ENCODE measurements at places on chromosomes 16 and 17.
A peak's percentile ranks its signal among the peaks of the same experiment; 100 is the strongest.

GRCh38 chr17:72412650-72413076 lies 291.8 kb downstream of the SOX9 start:
- DNase-seq, result no peak

- DNase-seq, result peak; percentile 71
Measured at GRCh38 chr17:44219108-44219615, 313 bp downstream of the UBTF start.

GRCh38 chr17:46738544-46738943 lies 79.9 kb downstream of the WNT3 start:
- no peak for DNase-seq

GRCh38 chr16:9330095-9330494 lies 238.7 kb downstream of the HAPSTR1 start:
- DNase-seq, result no peak

DNA sequence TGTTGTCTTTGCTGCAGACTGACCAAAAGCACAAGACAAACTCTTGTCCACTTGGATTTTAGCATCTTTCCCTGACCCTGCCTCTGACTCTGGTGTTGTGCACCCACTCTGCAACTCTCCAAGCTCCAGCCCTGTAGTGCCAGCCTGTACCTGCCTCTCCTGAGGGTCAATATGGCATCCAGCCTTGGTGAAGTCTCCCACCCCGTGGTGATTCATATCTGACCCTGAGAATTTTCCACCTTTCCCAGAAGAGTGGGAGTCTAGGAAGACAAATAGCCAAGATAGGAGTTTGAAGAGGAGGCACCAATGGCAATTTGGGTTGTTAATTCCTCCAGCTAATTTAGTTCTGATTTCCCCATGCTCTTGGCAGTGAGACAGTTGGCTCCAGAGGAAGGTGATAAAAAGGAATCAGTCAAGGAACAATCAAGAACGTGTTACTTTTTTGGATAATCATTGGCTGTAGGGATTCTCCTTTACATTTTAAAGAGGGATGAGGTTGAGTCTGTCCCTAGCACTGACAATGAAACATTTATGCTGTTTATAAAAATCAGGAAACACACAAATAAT lies 416.0 kb downstream of the MAF start:
- no peak for DNase-seq

GRCh38 chr17:67281053-67281452 lies 36.1 kb upstream of the HELZ start:
- no peak for DNase-seq

GRCh38 chr17:17831208-17832031 lies 5.4 kb downstream of the SREBF1 start:
- DNase-seq, result no peak

DNA sequence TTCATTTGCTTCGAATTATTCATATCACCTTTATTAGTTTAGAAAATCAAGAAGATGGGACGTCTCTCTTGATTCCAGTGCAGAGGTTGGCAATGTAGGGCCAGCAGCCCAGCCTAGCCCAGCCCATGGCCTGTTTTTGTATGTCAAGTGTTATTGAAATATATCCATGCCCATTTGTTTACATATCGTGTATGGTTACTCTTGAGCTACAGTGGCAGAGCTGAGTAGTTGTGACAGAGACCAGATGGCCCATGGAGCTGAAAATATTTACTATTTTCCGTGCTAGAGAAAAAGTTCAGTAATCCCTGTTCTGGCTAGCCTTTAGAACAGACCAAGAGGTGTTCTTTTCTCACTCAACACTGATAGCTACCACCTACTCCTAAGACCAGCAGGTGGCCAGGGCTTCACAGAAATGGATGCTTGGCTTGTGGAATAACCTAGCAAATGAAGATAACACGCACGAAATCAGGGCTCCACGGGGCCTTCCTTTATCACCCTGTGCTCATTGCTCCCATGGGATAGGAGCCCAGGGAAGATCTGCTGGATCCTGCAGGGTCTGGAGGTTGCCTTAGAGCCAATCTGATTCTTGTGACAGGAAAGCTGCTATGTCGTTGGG lies 123.2 kb upstream of the ANKFN1 start:
- no peak for DNase-seq

DNA sequence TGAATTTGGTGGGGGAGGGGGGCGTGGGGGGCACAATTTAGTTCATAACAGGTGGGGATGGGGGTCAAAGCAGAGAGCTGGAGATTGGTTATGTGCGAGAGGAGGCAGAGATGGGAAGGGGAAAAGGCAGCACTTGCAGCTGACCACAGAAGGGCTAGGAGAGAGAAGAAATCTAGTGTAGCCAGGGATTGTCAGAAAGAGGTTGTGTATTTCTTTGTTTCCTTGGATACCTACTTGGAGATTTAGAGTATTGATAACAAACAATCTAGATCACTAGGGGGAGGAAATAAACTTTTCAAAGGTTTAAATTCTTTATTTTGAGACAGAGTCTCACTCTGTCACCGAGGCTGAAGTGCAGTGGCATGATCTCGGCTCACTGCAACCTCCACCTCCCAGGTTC lies 47.1 kb upstream of the YPEL2 start:
- no peak for DNase-seq

DNA sequence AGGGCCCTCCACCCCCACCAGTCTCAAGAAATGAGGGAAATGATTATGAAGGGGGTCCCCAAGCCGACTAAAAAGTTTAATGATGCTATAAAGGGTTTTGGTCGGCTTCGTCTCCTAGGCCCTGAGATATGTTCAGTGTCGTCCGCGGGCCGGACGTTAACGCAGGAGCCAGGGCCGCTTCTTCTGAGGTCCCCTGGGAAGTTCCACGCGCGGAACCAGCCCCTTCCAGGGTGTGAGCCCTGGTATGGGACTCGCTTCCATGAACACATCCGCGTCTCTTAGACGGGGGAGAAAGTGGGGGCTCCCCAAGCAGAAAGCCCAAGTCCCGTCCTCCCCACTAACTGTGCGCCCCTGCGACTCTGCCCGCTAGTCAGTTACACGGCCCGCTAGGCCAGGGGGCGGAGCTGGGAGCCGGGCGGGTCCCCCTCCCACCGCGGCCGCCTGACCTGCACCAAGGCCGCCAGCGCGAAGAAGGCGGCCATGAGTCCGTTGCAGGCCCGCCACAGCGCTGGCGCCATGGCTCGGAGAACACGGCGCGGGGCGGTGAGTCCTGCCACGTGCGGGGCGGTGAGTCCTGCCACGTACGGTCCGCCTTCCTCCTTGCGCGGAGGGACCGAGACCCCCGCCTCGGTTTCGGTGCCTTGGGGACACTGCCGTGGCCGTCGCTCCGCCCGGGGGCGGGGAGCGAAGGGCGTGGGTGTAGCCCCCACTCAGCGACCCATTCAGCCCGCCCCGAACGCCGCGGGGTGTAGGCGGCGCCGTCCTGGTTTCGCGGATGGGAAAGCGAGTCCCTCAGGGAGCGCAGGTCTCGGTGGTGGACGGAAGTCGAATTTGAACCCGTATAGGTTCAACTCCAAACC lies at the start of gene TMEM220:
Gene TMEM220 (minus strand): TSS at position 690 of the 860 bp plus-strand sequence. CDS start 172 bp downstream, at position 518.
- DNase-seq, result peak; percentile 39

DNA sequence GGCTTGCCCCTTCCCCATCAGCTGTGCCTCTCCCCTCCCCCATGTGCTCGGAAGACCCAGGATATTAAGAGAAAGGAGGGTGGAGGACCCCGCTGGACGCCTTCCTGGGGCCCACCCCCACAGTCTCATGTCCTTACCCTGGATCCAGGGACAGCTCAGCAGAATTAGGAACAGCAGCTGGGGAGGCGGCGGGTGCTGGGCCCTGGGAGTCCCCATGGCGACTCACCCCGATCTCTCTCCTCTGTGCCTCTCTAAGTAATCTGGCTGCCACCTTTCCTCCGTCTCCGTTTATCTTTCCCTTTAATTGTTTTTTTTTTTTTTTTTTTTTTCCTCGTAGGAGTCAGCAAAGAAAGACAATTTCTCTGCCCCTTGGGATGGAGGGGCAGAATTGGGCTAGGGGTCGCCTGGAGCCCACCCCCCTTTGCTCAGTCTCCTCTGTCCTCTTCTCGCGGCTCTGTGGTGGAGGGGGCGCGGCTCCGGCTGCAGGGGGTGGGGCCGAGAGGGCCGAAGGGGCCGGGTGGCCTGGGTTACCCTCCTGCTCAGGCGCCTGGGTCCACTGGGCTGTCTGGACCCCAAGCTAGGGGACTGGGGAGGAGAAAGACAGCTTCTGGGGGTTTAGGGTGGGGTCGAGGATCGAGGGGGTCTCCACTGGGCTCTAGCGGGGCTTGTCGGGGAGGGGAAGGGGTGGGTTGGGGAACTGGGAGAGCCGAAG lies 390 bp downstream of the SEZ6L2 start:
- no peak for DNase-seq

- no peak for DNase-seq
Measured at GRCh38 chr17:72514321-72514861, 393.6 kb downstream of the SOX9 start.

DNA sequence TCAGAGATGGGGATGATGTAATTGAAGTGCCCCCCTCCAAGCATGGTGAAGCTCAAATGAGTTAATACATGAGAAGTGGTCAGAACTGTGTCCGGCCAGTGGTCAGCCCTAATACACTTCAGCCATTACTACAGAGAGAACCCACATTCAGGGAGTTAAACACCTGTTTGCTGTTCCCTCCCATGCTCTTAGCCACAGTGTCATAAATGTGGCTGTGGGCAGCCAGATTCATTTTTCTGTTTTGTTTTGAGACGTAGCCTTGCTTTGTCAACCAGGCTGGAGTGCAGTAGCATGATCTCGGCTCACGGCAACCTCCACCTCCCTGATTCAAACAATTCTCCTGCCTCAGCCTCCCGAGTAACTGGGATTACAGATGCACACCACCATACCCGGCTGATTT lies 139.9 kb downstream of the DNAH9 start:
- no peak for DNase-seq

GRCh38 chr17:1753767-1754429 lies 8.0 kb upstream of the SERPINF1 start:
- DNase-seq, result no peak

GRCh38 chr17:32646941-32647340 lies 160.1 kb downstream of the CDK5R1 start:
- no peak for DNase-seq

GRCh38 chr17:58576679-58577367 lies 62.4 kb upstream of the MTMR4 start:
- no peak for DNase-seq

DNA sequence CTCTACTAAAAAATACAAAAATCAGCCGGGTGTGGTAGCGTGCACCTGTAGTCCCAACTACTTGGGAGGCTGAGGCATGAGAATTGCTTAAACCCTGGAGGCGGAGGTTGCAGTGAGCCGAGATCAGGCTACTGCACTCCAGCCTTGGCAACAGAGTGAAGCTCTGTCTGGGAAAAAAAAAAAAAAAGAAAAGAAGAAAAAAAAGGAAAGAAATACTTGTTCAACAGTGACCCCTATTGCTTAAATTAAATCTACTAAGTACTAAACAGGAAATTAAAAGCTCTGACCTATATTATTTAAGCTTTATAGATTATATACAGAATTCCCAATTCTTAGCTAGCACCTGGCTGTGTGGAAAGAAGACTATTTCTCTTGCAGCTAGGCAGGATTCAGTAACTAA lies 48.9 kb downstream of the FBXL20 start:
- DNase-seq, result no peak

DNA sequence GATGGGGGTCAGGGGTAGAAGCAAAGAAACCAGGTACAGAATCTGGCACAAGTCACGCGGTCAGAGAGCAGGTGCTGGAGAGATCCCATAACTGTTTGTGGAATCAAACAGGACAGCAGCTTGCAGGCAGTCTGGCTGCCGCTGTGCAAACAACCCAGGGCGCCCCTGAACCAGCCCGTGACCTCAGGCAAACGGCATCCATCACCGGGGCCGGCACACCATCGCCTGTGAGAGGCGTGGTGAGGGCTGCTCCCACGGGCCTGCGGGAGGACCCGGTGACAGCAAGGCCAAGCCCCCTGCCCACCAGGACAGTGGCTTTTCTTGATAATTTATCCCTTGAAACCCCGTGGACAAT lies 47.9 kb downstream of the CBFA2T3 start:
- DNase-seq, result no peak

DNA sequence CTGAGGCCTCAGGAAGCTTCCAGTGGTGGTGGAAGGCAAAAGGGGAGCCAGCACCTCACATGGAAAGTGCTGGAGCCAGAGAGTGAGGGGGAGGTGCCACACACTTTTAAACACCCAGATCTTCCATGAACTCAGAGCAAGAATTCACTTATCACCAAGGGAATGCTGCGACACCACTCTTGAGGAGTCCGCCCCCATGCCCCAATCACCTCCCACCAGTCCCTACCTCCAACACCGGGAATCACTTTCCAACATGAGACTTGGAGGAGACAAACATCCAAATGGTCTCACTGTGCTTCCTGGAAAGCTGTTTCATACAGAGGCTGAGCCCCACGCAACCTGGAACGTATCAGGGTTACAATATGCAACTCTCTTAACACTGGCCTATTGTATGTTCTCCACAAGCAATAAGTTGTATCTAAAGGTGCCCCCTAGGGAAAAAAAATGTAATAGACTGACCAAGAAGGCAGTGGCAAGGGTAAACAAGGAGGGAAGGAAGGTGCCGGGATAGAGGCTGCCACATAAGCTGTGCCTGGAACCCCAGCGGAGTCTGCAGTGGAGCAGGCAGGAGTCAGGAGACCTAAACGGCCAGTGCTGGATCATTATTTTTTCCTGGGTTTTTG lies 106.7 kb upstream of the FOXF1 start:
- no peak for DNase-seq

DNA sequence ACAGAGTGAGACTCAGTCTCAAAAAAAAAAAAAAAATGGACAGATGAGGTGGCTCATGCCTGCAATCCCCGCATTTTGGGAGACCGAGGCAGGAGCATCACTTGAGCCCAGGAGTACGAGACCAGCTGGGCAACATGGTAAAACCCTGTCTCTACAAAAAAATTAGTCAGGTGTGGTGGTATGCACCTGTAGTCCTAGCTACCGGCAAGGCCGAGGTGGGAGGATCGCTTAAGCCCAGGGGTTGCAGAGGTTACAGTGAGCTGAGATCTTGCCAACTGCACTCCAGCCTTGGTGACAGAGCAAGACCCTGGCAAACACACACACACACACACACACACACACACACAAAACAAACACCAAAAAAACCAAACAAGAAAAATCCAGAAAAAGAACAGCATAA lies 7.7 kb upstream of the ENGASE start:
- no peak for DNase-seq

- no peak for DNase-seq
Measured at GRCh38 chr17:73874008-73874720, 229.9 kb upstream of the SDK2 start.

- DNase-seq, result no peak
Measured at GRCh38 chr17:49022391-49022941, 25.3 kb downstream of the IGF2BP1 start.

DNA sequence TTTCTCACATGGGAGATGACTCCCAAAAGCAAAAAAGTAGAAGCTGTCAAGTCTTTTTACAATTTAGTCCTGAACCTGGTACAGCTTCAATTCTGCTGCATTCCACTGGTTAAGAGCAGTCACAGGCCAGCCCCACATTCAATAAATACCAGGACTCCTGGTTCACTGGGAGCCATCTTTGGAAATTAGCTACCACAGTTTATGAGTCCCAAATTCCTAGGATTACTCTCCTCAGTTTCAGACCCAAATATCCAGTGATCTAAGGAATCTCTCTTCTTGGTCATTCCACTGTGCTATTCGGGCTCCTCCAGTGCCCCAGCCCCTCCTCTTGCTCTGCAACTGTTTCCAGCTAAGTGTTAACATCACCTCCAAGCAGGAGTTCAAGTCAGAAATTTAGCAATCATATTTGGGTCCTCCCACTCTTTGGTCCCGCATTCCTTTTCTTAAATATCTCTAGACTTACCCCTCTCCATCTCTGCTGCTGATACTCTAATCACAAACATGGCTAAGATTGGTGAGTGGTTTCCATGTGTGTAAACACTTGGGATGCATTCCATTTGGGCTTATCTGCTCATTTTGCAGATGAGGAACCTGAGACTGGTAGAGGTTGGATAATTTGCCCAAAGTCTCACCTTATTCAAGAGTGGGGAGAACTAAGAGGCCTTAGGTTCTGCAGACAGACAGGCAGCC lies 9.6 kb upstream of the WIPF2 start:
- DNase-seq, result no peak

Data from stimulated activated CD4-positive, alpha-beta T cell treated with anti-CD3 and anti-CD28 coated beads, Interleukin-2, amount 100 ng/mL, for 24 hours (primary cell).